ENCODE measurements at places on chromosomes 13 and 19.
A peak's percentile ranks its signal among the peaks of the same experiment; 100 is the strongest.

DNA sequence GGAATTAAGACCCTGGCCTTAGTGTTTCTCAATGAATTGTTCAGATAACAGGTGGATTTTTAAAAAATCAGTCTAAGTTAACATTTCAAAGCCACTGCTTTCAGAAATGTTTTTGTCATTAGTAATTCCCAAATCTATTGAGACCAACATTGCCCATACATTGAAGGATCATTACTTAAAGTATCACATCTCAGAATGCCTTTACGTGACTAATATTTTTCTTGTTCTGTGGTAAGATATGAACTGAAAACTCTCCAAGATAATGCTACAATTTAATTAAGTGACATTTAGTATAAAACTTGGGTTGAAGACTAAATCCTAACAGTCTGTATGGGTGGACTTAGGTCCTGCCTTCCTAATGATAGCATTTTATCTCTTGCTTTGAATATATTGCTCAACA is 59.4 kb upstream of the POSTN start:
- no peak for DNase-seq

DNA sequence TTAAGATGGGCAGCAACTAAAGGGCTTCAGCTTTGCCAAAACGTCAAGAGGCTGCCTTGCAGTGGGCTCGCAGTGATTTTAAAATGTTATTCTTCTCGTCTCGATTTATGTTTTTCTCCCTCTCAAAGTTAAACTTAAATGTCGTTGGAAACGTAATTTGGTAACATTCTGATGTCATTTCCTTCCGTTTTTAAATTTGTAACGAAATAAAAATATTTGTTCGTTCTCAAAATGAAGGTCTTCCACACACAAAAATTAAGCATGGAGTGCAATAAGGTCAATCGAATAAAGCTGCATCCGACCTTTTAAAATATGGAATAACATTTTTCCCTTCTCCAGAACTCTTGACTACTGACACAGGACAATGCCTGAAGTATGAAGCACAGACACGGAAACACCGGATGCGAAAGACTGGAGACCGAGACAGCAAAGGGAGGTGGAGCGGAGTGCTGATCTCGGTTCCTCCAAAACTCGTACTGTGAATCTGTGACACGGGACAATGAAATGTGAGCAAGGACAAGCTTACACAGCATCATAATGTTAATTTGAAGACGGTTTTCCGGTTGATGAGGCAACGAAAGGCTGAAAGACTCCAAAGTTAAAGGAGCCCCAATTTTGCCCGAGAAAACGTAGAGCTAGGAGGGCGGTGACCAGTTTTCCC is 850 bp downstream of the MTMR6 start:
- peak; percentile 61 for DNase-seq

DNA sequence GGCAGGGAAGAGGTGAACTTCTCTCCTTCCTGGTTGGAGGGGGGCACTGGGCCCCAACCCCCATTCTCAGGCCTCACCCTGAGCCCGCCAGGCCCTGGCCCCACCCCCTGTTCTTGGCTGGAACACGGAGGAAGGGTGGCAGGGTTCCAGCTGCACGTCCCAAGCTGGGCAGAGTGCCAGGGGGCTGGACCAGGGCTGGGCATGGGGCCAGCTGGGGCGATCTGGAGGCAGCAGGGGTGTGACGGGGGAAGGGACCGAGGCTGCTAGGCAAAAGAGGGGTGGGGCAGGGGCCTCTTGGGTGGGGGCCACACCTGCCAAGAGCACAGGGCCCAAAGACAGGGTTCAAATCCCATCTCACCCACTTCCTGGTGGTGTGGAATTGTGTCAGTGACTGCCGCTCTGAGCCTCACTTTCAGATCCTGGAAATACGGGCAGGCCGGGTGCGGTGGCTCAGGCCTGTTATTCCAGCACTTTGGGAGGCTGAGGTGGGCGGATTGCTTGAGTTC is 2.2 kb downstream of the HIF3A start:
- peak; percentile 94 for DNase-seq

GRCh38 chr13:96650301-96650886 is 343.9 kb downstream of the OXGR1 start:
- no peak for DNase-seq

DNA sequence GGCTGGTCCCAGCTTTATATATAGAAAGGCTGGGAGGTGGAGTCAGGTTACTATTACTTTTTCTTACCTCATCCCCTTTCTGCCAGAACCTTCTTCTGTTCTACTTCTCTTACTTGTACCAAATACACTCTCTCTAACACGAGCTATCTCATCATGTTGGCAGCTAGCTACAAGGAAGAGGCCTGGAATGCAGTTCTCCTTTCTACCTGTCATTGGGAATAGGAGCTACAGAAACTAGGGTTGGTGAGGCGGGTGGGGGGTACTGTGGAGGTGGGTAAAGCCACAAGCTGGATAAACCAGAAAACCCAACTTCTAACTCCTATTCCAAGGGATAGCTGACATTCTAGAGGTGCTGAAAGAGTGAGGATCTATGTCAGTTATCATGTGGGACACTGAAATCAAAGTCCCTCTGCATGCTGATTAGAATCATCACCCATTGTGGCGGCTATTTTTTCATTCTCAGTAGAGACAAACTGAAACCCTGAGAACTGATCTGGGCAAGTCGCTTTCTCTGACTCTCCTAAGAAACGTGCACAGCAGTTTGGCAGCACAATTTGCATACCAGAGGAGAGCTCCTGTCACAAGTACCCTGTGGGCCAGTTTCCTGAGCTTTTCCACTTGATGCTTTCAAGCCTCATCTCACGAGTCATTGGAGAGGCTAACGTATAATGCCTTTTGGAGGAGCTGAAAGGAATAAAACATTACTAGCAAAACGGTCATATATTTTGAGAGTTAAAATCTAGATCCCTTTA is 358.1 kb downstream of the ENOX1 start:
- no peak for DNase-seq

GRCh38 chr19:16274447-16274846 is 50.2 kb upstream of the KLF2 start:
- peak; percentile 56 for DNase-seq

- DNase-seq, result no peak
Observed at GRCh38 chr13:58452123-58452623, 820.6 kb downstream of the PCDH17 start.

- peak; percentile 37 for DNase-seq
Observed at GRCh38 chr19:18060472-18060871, 26.3 kb downstream of the IL12RB1 start.

DNA sequence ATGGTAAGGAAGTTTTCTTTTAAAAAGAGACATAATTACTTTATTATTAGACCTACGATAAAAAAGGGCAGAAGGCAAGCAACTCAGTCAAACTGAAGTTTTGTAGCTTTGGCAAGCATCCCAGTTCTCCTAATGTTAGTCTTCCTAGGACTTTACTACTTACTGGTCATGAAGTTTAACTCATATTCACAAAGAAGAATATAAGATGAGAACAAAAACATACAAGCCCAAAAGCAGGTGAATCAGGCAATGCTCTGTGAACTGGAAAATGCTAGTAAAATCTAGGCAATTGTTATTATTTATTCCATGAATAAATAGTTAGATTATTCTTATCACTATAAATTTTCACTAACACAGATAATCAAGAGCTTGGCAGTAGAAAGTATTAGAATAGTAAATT is 85.0 kb downstream of the MIPEP start:
- DNase-seq, result no peak

DNA sequence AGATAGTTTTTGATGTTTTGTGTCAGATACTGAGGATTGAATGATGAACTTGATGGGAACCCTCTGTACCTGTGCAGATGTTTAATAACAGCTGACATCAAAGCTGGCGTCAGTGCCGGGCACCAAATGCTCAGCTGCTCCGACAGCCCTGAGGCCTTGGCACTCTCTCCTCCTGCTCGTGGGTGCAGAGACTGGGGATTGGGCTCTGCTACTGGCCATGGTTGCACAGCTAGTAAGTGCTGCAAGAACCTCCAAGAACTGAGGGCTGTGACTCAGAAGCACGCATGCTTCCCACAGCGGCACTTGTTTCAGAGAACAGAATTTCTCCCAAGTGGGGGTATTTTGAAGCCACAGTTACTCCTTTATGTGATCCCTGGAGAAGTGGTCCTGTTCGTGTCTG is 5.9 kb downstream of the LAMP1 start:
- no peak for DNase-seq

- DNase-seq, result peak; percentile 79
Observed at GRCh38 chr19:29645911-29646310, 19.4 kb upstream of the PLEKHF1 start.

DNA sequence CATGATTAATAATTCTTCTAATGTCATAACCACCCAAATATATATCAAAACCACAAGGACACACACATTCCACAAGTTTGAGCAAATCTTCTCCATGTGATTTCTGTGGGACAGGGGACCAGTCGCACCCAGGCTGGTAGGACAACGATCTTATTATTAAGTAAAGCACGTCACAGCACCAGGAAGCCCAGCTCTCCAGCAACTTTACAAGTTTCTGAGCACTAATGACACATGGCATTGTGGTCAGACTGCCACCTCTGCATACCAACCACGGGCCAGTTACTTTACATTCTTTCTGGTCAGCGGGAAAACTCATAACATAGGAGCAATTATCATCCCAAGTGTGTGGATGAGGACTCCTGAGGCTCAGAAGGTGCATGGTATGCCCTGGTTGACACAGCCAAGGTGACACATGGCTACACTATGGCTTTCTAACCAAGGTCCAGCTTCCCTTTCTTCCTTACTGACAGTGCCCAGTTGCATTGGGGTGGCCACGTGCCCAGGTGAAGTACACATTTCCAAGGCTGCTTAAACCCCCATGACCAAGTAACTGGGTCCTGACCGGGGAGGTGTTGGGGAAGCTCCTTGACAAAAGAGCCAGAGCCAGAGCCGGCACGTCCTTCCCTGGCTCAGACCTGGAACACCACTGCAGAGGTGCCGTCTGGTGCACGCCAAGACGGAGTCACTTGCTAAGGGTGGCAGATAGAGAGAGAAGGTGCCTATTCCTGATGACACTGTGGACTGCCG is 27.4 kb downstream of the LATS2 start:
- DNase-seq, result no peak

- DNase-seq, result peak; percentile 80
Observed at GRCh38 chr13:24307211-24308067, 1.9 kb upstream of the C1QTNF9 start.

- no peak for DNase-seq
Observed at GRCh38 chr13:75465236-75465635, 16.7 kb downstream of the TBC1D4 start.
